ENCODE measurements at places on chromosomes 6 and 20.

DNA sequence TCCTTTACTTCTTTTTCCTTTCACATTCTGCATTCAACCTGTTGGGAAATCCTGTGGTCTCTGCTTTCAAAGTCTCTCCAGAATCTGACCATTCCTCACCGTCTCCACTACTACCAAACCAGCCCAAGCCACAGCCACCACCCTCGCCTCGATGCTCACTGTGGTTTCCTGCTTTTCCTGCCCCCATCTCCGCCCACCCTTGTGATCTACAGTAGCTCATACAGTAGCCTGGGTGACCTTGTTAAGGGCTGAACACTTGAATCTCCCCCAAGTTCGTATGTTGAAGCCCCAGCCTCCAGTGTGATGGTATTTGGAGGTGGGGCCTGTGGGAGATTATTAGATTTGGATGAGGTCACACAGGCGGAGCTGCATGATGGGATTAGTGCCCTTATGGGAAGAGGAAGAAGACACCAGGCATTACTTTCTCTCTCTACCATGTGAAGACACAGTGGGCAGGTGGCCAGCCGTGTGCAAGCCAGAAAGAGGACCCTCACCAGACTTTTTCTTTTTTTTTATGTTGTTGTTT, 189.0 kb upstream of the UST start:
- H3K36me3 ChIP-seq = no peaks in the 10 kb centered on the region
- no peak for DNase-seq
- no peaks in the 10 kb centered on the region for H3K4me1 ChIP-seq

- no peak overlapping the region for H3K4me3 ChIP-seq
- H3K27ac ChIP-seq = no peak overlapping the region
- no peaks in the 10 kb centered on the region for H3K27me3 ChIP-seq
- H3K4me1 ChIP-seq = no peaks in the 10 kb centered on the region
- DNase-seq = no peak
Measured at GRCh38 chr6:91672201-91672600, 1085.3 kb upstream of the MAP3K7 start.

DNA sequence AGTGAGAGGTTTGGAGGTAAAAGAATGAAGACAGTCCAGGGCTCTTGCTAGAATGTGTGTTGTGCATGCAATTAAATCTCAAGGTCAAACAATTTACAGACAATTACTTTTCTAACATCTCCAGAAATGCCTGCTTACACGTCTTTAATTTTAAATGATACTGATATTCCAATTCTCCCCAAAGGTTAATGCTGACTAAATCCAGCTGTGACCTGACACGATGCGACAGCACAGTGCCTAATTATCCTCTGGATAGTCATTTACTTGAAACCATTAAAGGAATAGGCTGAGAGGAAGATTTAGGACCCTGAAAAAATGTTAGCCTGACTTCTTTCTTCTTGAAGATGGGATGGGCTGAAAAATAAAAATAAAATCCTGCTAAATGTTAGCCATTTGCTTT, 178.2 kb upstream of the MMS22L start:
- H3K27ac ChIP-seq = no peak overlapping the region
- no peak for DNase-seq
- no peaks in the 10 kb centered on the region for H3K27me3 ChIP-seq

DNA sequence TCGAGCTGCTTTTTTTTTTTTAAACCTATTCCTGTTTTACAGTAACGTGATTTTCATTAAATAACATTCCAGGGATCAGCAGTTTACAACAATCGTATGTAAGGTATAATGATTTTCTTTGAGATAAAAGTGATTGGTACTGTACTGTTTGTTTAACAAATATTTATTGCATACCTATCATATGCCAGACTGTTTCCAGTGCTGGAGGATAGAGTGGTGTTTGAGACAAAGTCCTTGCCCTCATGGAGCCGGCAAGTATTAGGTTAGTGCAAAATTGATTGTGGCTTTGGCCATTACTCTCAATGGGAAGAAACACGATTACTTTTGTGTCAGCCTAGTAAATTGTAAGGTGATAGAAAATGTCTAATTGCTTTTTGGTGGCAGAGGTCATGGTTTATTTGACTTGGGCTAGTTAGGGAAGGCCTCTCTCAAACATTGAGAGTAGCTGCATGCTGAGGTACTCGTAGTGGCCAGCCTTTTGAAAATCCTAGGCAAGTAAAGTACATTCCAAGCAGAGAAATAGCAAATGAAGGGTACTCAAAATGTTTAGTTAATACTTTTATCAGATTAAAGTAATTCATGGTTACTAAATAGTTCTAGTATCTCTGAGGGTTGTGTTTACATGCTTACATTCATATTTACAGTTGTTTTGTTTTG, 35.6 kb downstream of the PHF3 start:
- H3K4me1 ChIP-seq = 0 out of 2 replicates have a peak, but pooled peaks cover 2% of the 10 kb centered on the region
- H3K27me3 ChIP-seq = no peaks in the 10 kb centered on the region
- H3K36me3 ChIP-seq = no peaks in the 10 kb centered on the region
- H3K4me3 ChIP-seq = no peak overlapping the region
- no peak for DNase-seq
- no peak overlapping the region for H3K27ac ChIP-seq

DNA sequence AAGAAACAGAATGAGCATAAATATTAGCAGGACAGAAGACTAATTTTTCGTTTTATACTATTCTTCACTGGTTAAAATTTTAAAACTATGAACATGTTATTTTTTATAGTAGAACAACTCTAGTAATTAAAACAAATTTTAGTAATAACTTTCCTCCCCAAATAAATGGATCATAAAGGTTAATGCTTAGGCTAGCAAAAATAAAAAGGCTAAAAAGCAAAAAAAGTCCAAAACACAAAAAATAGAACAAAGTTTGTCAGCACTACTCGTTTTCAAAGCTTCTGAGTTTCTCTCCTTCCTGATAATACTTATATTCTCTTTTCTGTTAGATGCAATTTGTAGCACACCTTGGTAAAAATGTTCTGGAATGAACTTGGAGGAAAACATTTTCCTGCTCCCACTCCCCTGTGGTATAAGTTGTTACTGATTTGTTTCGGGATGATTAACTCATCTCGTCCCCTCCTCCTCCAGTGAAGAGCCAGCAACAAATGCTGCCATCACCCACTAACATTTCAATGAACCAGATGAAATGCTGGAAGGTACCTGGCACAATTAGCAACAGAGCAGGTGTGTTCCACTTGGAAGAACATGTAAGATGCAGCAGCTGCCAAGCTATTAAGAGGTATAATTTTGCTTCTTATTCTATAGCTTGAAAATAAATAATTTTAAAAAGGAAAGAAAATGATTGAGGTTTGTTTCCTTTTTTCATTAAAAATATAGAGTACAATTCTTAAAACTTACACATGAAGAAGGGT, 130.5 kb downstream of the MYB start:
- no peak overlapping the region for H3K4me3 ChIP-seq
- H3K27me3 ChIP-seq = no peaks in the 10 kb centered on the region
- DNase-seq = no peak
- H3K36me3 ChIP-seq = peaks cover 10% of the 10 kb centered on the region

DNA sequence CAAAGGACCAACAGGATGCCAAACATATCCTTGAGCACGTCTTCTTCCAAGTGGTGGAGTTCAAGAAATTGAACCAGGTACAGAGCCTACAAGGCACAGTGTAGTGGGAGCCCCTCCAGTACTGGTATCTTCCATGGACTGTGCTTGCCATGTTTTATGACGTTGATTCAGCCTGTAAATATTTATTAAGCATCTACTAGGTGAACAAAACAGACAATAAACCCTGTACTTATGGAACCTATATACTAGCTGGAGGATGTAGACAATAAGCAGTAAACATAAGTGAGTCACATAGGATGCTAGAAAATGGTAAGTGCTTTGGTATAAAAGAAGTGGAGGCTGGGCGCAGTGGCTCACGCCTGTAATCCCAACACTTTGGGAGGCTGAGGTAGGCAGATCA, 24.4 kb upstream of the MYBL2 start:
- no peak overlapping the region for H3K4me3 ChIP-seq
- no peaks in the 10 kb centered on the region for H3K4me1 ChIP-seq
- peaks cover 24% of the 10 kb centered on the region for H3K36me3 ChIP-seq
- H3K27ac ChIP-seq = no peak overlapping the region
- H3K27me3 ChIP-seq = no peaks in the 10 kb centered on the region
- no peak for DNase-seq

- H3K27me3 ChIP-seq = 0 out of 2 replicates have a peak, but pooled peaks cover 4% of the 10 kb centered on the region
- DNase-seq = no peak
- H3K27ac ChIP-seq = no peak overlapping the region
- H3K36me3 ChIP-seq = no peaks in the 10 kb centered on the region
- no peaks in the 10 kb centered on the region for H3K4me1 ChIP-seq
Measured at GRCh38 chr20:5430670-5431069, 113.9 kb upstream of the PROKR2 start.

- H3K36me3 ChIP-seq = no peaks in the 10 kb centered on the region
- H3K27me3 ChIP-seq = no peaks in the 10 kb centered on the region
- no peak overlapping the region for H3K4me3 ChIP-seq
Measured at GRCh38 chr6:148324297-148324985, 18.2 kb upstream of the SASH1 start.

DNA sequence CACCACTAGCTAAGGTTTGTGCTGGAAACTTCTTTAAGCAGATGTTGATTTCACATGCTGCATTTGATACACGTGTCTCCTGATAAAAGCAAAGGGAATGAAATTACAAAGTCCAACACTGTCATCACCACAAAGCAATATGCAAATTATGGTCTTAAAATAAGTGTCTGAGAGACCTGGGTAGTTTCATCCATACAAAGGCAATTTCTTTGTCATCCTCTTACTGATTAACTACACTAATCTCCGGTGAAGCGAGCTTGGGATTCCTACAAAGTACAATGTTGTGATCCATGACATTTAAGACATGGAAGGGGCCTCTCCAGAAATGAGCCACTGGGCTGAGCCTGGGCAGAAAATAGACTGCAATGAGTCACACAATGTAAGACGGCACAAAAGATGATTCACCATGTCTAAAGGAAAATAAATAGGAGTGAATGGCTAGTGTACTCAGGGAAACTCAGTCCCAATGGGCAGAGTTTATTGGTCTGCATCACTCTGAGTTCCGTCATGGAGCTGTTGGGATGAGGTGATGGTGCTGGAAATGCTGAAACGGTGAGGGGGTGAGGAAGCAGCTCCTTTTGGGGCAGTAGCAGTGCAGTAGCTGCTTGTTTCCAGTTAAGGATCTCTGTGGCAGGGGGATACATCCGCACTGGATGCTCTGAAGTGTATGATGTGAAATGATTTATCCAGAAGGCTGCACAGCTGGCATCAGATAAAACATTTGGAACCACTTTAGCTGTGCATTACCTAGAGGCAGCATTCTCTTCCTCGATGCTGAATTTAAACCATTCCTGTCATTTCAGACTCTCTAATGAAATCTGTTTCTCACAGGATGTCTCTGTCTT, 103.3 kb downstream of the IBTK start:
- H3K27me3 ChIP-seq = no peaks in the 10 kb centered on the region
- no peak overlapping the region for H3K4me3 ChIP-seq
- H3K27ac ChIP-seq = peak overlapping the region; percentile 26
- peaks cover 3% of the 10 kb centered on the region for H3K4me1 ChIP-seq
- peak; percentile 98 for DNase-seq
- no peaks in the 10 kb centered on the region for H3K36me3 ChIP-seq

GRCh38 chr6:129605095-129605494, 104.9 kb downstream of the ARHGAP18 start:
- no peak for DNase-seq
- H3K36me3 ChIP-seq = no peaks in the 10 kb centered on the region
- no peaks in the 10 kb centered on the region for H3K27me3 ChIP-seq
- no peak overlapping the region for H3K27ac ChIP-seq
- no peak overlapping the region for H3K4me3 ChIP-seq

DNA sequence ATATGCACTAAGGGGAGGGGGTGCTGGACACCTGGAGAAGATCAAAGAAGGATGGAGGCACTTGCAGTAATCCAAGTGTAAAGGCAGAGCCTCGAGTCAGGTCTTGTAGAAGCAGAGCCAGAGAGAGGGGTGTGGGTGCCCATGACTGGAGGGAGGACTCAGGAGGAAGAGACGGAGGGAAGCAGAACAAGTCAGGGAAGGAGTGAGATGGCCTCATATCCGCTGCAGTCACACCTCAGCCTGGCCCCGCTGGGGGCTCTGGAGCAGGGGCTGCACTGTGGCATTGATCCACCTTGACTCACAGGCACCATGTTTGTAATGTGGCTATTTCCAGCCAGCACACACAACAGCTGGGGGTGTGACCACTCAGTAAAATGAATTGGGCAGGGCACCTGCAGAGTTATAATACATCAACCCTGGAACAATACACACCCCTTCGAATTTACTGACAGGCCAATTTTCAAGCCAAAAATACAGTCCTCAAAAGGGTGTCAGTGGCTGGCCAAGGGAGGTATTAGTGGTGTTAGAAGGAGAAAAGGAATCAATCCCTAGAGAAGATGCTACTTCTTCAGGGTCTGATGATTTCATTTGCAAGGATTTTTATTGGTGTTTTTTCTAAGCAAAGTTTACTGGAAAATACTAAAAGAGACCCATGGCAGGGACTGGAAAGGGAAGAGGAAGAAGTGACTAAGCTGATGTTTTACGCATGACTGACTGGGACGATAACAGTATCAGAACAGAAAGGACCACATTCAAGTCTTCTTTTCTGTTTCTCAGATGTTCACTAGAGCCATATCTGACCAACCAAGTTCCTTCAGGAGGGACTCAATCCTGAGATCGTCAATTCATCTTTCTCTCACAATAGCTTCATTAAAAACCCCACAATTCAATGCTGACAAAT, 18.9 kb upstream of the NXT1 start:
- no peaks in the 10 kb centered on the region for H3K36me3 ChIP-seq
- DNase-seq = no peak
- no peak overlapping the region for H3K27ac ChIP-seq
- H3K4me3 ChIP-seq = no peak overlapping the region
- no peaks in the 10 kb centered on the region for H3K27me3 ChIP-seq

DNA sequence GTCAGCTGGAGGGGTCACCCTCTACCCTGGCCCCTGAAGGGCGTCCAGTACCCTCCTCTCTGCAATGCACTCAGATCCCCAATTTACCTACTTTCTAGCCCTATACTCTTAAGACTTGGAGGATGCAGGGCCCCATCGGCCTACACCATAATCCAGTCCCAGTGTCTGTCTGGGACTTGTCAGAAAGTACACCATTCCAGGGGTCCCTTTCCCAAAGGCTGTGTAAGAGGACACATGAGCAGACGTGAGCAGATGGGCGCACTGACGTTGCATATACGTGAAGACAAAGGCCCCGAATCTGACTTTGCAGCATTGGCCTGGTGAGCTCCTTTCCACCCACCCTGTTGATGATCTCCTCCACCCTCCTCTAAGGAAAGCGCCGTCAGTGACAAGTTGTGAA, 20.9 kb upstream of the SMOC2 start:
- H3K4me1 ChIP-seq = no peaks in the 10 kb centered on the region
- no peak overlapping the region for H3K4me3 ChIP-seq

DNA sequence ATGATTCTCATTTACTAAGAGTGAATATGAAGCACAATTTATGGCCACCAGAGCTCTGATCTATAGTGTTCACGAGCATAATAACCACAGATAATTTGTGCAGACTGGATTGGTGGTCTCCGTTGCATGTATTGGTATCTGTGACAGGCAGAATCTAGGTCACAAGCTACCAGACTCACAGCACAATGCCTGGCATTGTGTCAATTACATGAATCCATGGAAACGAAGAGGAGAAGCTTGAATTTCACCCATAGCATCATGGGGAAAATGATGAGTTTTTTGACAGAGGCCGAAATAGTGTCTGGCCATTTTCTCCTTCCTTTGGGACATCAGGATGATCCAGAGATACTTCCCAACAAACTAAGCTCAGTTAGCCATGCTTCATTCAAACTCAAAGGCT, 52.3 kb upstream of the TMEM170B start:
- H3K27ac ChIP-seq = no peak overlapping the region
- H3K27me3 ChIP-seq = no peaks in the 10 kb centered on the region
- no peak for DNase-seq
- no peaks in the 10 kb centered on the region for H3K4me1 ChIP-seq
- no peaks in the 10 kb centered on the region for H3K36me3 ChIP-seq

Measured in IMR-90 (cell line).